RCC 7860 (cell line): ENCODE measurements at places on chromosomes 7 and 10.

DNA sequence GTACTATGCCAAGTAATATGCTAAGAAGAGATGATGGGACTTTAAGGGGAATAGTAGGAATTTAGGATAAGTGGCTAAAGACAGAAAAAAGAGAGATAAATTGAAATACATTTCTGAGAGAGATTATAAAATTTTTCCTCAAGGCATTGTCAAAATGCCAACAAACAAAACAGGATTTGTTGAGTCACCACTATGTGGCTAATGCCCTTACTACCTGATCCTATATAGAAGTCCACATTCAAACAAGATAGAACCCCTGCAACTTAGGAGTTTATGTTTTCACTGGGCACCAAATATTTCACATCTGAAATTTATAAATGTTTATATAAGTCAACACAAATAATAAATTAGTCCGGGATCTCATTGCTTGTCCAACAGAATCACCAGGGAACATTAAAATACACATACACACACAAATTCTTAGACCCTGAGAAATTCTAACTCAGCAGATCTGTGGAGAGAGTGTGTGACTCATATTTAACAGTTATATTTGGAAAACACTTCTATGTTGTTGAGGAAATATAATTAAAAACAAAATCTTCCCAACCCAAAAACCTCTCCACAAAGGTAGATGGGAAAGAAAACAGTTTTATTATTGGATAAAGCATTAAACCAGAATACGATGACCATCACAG lies 154.3 kb downstream of the PPP1R3A start:
- DNase-seq, result no peak

- no peak for DNase-seq
Observed at GRCh38 chr7:94335586-94335985, 59.1 kb upstream of the COL1A2 start.

DNA sequence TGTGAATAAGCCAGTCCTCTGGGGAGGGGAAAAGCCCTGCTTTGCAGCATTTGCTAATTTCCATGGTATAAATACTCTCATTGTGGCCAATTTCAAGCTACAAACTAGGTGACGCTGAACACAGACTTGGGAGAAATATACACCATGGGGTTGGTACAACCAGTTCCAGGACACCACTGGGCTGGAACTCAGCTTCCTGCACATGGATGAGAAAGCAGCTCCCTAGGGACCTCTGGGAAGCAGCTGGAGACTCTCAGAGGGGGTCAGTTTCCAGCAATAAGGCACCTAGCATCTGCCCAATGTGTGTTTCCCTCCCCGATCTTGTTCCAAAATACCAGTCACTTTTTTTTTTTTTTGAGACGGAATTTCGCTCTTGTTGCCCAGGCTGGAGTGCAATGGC lies 56.8 kb upstream of the WDR11 start:
- DNase-seq, result no peak

- no peak for DNase-seq
Observed at GRCh38 chr7:141421306-141421705, 129.9 kb upstream of the AGK start.

DNA sequence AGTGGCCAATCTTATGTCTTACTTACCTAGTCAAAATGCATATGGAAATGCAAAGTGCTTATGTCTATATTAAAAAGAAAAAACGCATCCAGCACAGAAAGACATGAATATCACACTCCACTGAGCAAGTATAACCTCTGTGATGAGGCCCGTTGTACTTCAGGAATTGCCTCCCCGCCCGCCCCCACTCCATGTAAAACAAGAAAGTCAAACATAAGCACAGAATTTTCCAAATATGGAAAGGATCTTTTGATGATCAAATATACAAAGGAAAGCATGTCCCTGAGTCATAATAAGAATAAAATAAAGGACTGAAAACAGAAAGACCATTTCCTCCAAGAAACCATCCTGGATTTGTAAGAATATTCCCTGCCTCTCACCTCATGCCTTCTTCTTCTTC lies 229.1 kb downstream of the BAMBI start:
- no peak for DNase-seq

- DNase-seq, result no peak
Observed at GRCh38 chr10:118457824-118458428, 115.8 kb upstream of the FAM204A start.

GRCh38 chr10:1523221-1523620 lies 214.1 kb downstream of the ADARB2 start:
- DNase-seq, result no peak

- no peak for DNase-seq
Observed at GRCh38 chr7:18167815-18168214, 140.2 kb upstream of the PRPS1L1 start.

DNA sequence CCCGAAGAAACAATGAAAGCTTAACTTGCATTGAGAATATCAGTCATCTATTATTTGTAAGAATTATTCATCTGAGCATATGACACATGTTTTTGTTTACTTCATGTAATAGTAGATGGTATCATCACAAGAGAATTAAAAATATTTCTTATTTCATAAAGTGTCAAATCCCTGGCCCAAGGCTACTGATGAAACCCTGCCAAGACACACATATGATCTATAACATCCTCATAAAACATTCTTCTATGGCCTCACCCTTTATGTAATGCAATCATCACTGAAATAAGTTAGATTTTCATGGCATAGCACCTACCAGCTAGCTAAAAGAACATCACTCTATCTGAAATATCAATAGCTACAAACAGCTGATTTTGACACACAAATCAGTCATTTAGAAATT lies 385.6 kb upstream of the PHF14 start:
- DNase-seq, result no peak

GRCh38 chr10:4596951-4597350 lies 229.1 kb upstream of the AKR1E2 start:
- no peak for DNase-seq

GRCh38 chr10:14782691-14783363 lies 8.1 kb upstream of the FAM107B start:
- DNase-seq, result peak; percentile 97

DNA sequence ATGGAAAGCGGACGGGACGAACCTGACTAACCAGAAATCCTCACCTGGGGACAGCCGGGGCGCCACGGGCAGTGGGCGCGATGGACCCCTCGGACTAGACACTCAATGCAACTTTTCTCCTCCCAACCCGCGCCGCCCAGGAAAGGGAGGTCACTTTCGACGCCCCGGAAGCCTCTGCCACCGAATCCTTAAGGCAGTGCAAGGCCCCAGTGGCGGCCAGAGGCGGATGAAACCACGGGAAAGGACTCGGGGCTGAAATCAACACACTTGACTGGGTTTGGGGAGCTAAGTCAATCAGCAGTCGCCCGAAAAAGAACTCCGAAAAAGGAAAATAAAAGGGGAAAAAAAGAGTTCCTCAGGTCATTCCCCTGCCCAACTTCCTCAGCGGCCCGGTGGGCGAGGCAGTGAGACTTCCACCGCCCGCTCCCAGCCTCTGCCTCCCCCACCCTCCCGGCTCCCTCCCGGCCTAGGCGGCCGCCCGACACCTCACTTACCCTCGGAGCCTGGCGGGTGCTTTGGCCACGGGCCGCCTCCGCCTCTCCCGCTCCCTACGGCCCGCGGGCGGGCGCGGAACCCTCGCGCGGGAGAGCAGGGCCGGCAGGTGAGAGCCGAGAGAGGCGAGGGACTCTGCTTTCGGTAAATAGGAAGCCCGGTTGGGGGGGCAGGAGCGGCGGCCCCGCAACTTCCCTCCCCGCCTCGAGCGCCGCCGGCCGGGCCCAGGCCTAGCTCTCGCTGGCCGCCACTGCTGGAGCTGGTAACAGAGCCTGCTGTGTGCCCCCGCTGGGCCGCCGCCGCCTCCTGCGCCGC lies 518 bp downstream of the WAPL start:
- peak; percentile 29 for DNase-seq

GRCh38 chr10:12709521-12709963 lies 292.0 kb downstream of the CCDC3 start:
- DNase-seq, result no peak

- DNase-seq, result no peak
Observed at GRCh38 chr10:47261556-47261955, 38.4 kb upstream of the GDF10 start.

GRCh38 chr7:7498856-7499255 lies 36.8 kb downstream of the COL28A1 start:
- DNase-seq, result no peak

DNA sequence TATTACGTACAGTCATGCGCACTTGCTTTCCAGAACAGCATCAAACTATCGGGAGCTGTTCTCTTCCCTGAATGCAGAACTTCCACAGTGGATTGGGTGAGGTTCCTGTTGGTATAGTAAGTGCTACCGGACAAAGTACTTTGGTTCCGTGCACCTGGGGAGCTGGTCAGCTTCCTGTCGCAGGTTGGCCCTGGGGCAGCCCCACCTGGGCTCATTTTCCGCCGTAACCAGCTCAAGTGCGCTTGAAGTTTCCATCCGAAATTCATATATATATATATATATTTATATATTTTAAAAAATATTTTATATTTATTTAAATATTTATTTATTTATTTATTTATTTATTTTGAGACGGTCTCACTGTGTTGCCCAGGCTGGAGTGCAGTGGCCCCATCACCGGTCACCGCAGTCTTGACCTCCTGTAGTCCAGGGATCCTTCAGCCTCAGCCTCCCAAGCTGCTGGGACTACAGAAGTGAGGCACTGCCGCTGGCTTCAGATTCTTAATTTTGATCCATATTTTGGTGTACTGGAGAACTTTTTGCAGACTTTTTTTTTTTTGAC lies 6.5 kb downstream of the SCART1 start:
- DNase-seq, result no peak

- DNase-seq, result no peak
Observed at GRCh38 chr7:145411066-145411465, 575.2 kb upstream of the TPK1 start.

DNA sequence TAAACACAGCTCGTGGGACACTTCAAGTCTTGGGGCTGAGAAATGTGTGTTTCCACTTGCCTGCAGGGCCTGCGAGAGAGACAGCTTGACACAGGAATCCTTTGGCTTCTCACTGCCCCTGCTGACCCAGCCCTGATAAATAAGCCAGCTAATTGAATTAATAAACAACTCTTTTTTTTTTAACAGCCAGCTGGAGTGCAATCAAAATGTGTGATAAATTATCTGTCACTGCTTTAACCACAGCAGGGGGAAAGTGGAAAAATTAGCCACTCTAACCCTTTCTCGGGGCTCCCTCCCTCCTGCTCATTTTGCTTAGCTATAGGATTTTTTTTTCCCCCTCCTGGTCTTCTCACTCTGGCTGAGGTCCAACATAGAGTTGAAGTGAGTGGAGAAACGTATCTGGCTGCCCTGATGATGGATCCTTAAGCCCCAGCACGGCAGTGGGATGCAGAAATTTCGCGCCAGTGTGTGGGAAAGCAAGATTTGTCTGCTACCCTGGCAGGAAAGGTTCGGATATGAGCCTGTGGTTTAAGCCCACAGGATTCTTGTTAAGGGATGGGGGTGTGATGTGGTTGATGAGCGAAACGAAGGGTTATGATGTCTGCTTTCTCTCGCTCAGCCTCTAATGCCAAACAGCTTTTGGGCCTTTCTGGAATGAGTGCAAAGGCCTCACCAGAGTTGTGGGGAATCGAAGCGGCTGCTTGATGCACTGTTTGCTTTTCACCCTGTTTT lies 173.8 kb downstream of the TRIL start:
- no peak for DNase-seq

DNA sequence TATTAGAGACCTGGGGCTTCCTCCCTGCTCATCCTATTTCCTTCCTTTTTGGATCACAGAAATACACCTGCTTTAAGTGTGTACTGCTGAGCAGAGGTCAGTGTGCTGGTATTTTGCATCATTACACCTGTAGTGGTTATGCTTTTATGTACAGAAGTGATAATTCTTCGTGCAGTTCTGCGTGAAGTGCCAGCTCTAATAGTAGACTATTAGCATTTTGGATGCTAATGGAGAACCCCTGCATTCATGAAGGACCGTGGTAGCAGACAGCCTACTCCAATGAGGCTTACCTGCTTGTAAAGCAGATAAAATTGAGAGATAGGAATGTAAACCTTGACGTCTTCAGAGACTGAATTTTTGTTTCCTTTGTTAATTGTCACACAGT lies 114.3 kb downstream of the CDK14 start:
- DNase-seq, result no peak

DNA sequence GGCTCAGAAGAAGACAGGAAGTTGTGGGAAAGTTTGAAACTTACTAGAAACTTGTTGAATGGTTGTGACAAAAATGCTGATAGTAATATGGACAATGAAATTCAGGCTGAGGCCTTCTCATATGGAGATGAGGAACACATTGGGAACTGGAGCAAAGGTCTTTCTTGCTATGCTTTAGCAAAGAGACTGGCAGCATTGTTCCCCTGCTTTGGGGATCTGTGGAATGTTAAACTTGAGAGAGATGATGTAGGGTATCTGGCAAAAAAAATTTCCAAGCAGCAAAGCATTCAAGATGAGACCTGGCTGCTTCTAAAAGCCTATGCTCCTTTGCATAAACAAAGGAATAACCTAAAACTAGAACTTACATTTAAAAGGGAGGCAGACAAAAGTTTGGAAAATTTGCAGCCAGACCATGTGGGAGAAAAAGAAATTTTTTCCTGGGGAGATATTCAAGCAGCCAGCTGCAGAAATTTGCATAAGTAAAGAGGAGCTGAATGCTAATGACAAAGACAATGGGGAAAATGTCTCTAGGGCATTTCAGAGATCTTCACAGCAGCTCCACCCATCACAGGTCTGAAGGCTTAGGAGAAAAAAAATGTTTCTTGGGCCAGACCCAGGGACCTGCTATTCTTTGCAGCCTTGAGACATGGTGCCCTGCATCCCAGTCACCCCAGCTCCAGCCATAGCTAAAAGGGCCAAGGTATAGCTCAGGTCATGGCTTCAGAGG lies 16.5 kb upstream of the KCND2 start:
- DNase-seq, result no peak

- peak; percentile 41 for DNase-seq
Observed at GRCh38 chr7:2313450-2314208, 612 bp downstream of the SNX8 start.

DNA sequence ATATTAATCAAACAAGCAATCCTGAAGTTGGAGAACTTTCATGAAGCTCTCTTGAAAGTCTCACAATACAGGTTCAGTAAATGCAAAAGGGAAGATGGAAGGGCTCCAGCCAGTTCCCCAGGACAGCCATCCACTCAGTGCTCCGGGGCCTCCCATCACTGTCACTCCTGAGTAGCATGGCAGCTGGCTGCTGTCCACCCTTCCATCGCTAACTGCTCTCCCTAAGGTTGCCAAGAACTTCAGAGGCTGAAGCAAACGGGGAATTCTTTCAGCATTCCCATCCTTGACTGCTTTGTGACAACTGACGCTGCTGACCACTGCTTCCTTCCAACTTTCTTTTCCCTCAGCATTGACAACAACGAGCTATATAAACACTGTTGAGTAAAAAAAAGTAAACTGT lies 69.1 kb downstream of the VPS41 start:
- no peak for DNase-seq
